ENCODE measurements at places on chromosomes 6 and 20. TPM values are rescaled to one million over a fixed set of nuclear protein-coding genes. Genes with fewer than 3 reads are reported as not detected.

FAM83D gene
- total RNA-seq: 1.6 TPM

- DNase-seq: no peak
Measured at GRCh38 chr20:38139977-38140753, 24.9 kb downstream of the TGM2 start.

IL17F gene
- total RNA-seq: not detected

- DNase-seq: no peak
Measured at GRCh38 chr6:101683884-101684283, 290.4 kb downstream of the GRIK2 start.

GRCh38 chr20:51309128-51309527, 233.4 kb downstream of the NFATC2 start:
- DNase-seq: no peak

DNA sequence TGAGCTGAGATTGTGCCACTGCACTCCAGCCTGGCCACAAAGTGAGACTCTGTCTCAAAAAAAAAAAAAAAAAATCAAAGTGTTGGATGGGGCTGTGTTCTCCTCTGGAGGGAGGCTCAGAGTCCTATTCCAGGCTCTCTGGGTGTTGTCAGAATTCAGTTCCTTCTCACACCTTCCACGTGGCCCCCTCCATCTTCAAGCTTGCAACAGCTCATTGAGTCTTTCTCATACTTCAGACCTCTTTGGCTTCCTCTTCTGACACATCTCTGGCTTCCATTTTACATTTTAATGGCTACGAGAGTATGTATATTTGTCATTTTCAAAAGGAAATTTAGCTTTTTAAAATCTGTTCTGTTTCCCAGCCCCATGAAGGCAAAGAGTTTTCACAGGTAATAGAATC, 85.8 kb downstream of the RNF144B start:
- no peak for DNase-seq

- DNase-seq: no peak
Measured at GRCh38 chr6:170229396-170229795, 61.5 kb downstream of the DLL1 start.

TBX18 gene
- not detected for total RNA-seq

GRCh38 chr20:38222231-38222922, 38.2 kb downstream of the KIAA1755 start:
- DNase-seq: peak; percentile 12

DNA sequence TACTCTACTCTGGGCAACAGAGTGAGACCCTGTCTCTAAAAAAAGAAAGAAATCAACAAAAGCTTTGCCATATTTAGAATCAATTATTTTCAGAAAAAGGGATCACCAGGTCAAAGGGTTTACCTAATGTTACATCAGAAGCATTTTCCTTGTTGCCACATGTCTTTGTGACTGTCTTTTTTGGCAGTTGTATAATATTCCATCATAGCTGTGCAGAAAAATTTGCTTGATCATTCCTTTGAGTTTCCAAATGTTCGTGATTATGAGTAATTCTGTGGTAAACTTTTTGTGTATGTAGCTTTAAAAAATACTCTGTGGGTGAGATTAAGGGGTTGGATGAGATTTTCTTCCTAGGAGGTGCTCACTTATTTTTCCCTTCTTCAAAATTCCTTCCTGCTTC, 26.4 kb downstream of the PNPLA1 start:
- no peak for DNase-seq

GRCh38 chr6:26067367-26067766, 19.9 kb upstream of the HFE start:
- DNase-seq: no peak

DNA sequence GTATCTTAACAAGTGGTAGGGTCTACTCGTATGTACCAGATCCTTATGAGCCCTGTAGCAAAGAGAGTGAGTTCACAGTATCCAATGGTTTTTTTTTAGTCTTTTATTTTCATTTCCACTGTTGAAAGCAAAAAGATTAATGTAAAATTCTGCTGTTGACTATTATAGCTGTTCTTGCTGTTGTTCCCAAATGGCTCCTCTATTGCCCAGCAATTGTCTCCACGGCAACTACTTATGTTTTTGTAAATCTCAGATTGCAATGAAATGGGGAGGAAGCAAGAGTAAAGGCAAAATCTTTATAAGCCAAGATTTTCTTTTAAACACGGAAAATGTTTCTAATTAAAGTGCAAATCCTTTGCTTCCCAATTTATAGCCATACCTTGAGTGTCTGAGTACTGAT, 406.1 kb downstream of the EPM2A start:
- no peak for DNase-seq

DNA sequence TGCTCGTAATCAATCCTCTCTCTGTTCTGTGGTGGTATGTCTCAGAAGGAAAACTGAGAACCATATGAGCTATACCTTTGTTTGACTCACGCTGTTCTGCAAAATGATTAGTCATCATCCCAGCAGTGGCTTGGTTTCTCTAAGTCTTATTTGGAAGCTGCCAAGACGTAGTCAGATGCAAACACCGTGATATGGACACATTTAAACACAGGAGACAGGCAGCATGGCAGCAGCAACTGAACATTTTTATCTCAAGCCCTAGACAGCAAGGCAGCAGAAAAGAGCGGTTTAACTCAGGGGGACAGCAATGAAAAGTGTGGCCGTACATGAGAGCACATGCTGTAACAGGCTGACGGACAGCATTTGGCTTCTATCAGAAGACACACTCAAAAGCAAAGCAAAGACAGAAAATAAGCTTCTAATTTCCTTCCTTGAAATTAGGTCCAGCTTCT, 1295.1 kb downstream of the EPHA7 start:
- no peak for DNase-seq

DNA sequence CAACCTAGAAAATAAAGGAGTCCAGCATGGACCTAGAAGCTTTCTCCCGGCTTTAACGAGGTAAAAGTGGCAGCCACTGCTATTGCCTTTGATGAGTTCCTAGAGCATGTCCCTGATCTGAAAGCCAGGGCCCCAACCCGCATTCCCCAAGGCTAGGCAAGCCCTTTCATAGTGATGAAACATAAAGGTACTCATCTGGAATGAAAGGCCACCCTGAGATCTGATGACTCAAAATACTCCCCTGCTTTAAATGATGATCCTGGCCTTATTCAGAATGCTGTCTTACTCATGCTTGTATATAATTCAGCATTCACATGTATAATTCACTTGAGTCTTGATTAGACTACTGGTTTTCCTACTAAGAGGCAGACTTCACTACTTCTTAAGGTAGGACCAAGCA, 21.3 kb downstream of the TTPAL start:
- DNase-seq: no peak

LIN28B gene
- 0.41 TPM for total RNA-seq

GRCh38 chr6:35084511-35085203, 56.5 kb downstream of the TCP11 start:
- DNase-seq: no peak

NFKBIE gene
- total RNA-seq: 12.2 TPM

GRCh38 chr6:166501246-166501645, 85.2 kb downstream of the RAMACL start:
- DNase-seq: no peak

KIF6 gene
- total RNA-seq: not detected

DNA sequence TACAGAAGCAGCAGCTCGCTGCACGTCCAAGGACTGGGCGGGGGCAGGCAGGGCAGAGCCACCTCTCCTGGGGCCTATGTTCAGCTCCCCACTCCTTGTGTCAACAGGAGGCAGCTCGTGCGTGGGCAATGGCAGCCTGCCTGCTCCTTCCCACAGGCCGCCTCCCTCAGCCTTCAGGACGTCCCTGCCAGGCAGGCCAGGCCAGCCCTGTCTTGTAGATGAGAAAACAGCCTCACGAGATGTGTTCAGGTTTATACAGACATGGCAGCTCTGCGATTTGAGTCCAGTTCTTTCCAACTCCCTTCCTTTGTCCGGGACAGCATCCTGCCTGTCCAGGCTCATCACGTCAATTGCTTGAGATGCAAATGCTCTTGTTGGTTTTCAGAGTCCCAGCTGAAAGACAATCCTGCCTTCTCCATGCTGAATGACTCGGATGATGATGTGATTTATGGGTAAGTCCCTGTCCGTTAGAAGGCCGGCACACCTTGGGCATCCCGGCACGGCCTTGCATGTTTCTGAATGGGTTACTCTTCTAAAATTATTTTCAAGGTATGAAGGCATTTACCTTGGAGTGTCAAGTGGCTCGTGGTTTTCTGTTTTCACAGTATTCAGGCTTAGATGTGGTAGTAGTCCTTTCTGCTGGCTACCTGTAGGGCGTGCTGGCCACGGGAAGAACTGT, 13.5 kb downstream of the DYNLT1 start:
- no peak for DNase-seq

- DNase-seq: no peak
Measured at GRCh38 chr6:48777411-48777810, 666.4 kb upstream of the PTCHD4 start.

GRCh38 chr20:62860391-62860923, 1.2 kb downstream of the TCFL5 start:
- DNase-seq: no peak

GPR31 gene
- not detected for total RNA-seq

DNA sequence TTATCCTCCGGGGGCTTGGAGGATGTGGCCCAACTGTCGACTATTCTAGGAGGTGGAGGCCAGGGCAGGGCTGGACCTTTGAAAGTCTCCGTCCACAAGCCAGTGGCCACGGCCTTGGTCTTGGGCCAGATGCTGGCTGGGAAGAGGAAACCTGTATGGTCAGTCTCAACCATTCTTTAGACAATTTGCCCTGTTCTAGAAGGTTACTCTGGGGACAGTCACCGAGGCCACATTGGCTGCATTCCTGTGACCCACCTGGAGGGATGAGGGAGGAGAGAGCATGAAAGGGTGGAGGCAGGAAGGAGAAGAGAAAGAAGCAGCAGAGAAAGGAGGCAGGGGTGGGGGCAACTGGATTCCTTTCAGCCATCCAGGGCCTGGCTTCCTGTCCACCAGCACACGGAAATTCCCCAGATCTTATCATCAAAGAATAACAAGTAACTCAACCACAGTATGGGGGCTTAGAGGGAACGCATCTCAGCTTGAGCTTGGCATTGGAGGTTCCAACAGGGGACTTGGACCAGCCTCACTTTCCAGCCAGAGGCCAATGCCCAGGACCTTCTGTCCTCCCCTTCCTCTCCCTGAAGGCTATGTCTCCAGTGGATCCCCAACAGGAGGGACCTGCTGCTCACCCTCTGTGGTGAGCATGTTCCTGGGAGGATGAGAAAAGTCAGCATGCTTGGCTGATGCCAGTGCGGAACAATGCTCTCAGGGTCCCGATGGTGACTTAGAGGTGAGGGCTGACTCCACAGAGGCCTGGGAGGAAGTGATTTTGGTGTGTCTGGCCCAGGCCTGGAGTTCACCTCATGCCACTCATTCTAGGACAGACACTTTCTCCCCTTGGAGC, 30.4 kb downstream of the TGM2 start:
- DNase-seq: no peak

- no peak for DNase-seq
Measured at GRCh38 chr20:704726-705125, 29.1 kb upstream of the SCRT2 start.

ACTL10 gene
- total RNA-seq: 1.1 TPM

- no peak for DNase-seq
Measured at GRCh38 chr20:23517719-23518118, 26.8 kb downstream of the CST8 start.

DNA sequence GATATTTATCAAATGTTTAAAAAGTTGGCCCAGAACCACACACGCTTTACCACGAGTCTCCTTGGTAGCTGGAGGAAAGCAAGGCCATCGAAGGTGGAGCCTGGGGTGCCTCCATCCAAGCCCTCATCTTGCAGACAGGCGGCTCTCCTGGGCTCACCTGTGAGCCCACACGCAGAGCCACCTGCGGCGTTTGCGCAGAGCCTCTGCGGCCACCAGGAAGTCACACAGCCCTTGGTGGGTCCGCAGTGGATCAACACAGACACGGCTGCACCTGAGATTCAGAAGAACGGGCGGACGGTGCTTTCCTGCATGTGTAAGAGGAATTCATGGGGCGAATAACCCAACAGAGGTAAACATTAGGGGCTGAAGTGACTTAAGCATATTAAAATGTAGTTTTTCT, 24.5 kb upstream of the SMOC2 start:
- no peak for DNase-seq

DNA sequence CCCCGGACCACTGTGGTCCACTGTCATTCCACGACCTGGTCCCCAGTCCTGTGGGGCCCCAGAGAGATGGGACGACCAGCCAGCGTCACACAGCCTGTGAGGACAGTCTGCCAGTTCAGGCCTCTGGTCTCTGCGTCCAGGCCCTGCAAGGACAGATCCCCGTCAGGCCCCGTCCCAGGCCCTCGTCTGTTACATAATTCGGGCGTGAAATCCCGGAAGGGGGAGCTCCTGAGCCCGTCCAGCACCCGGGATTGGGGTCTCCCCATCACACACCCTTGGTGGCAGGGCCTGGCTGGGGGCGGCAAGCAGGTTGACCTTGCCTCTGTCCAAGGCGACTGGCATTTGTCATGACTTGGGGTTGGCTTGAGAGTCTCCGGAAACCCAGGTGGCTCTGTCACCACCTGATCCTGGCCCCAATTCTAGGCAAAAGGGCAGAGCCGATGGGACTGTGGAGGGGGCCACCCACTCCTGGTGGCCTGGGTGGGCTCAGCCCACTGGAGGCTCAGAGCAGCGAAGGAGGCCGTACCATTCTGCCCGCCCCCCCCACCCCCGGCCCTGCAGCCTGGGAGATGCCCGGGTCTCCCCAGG, 73.8 kb upstream of the GATA5 start:
- no peak for DNase-seq

GRCh38 chr20:50376888-50377459, 133.2 kb upstream of the PTPN1 start:
- DNase-seq: no peak

TGM3 gene
- total RNA-seq: not detected

- DNase-seq: no peak
Measured at GRCh38 chr6:83429857-83430610, 817 bp downstream of the ME1 start.
